ENCODE measurements at places on chromosomes 5 and 9. TPM values are rescaled to one million over a fixed set of nuclear protein-coding genes. Genes with fewer than 3 reads are reported as not detected.

DNA sequence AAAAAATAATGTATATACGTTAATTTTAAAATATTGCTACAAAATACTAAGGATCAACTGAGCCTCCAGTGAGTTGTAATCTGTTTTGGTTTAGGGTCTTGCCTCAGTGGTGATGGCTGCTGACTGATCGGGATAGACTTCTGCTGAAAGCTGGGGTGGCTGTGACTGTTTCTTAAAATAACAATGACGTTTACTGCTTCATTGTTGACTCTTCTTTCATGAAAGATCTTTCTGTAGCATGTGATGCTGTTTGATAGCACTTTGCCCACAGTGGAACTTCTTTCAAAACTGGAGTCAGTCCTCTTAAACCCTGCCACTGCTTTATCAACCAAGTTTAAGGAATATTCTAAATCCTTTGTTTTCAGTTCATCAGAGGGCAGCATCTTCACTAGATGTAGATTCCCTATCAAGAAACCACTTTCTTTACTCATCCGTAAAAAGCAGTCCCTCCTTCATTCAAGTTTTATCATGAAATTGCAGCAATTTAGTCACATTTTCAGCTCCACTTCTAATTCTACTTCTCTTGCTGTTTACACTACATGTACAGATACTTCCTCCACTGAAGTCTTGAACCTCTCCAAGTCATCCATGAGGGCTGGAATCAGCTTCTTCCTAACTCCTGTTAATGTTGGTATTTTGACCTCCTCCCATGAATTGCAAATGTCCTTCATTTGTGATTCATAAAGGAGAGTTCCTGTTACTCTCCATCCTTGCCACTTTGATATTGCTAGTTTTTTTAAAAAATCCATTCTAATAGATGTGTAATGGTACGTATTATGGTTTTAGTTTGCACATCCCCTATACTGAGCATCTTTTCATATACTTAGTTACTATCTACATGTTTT is 41.5 kb upstream of the PTPDC1 start:
- DNase-seq = no peak

DNA sequence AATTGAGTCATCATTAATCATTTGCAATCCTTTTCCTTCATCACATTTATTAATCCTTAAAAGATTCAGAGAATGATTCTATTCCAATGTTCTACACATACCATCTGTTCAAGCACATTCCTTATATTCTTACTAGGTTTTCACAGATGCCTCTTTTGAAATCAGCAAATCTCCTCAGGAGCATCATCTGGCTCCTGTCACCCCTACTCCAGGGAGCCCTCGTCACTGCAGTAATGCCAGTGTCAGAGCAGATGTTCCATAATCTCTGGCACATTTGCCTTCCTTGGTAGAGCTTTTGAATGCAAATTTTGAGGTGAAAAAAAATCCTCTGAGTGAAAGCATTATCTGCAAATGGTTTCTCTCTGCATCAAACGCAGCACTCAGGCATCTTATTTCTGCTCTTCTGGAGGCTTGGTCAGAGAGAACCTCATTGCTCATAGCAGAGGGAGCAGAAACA is 7.6 kb upstream of the KCNV2 start:
- DNase-seq = no peak

GLRA1 gene
- not detected for polyA plus RNA-seq

QRFP gene
- 0.74 TPM for polyA plus RNA-seq

DNA sequence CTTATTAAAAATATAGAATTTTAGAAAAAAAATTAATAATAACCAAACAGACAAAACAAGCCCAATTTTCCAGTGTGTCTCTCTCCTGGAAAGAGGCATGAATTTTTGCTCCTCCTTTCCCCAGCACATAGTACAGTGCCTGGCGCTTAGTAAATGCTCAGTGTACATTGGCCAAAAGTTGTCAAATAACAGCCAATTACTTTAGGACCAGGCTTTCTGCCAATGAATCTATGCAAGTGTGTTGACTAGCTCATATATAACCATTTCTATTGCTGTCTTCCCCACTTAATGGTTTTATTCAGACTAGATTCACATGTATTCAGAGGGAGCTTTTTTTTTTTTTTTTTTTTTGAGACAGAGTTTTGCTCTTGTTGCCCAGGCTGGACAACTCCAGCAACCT is 120.1 kb upstream of the CD180 start:
- DNase-seq = no peak

CYSRT1 gene
- 4.3 TPM for polyA plus RNA-seq

GRCh38 chr5:93909356-93909755 is 168.0 kb upstream of the POU5F2 start:
- no peak for DNase-seq

DNA sequence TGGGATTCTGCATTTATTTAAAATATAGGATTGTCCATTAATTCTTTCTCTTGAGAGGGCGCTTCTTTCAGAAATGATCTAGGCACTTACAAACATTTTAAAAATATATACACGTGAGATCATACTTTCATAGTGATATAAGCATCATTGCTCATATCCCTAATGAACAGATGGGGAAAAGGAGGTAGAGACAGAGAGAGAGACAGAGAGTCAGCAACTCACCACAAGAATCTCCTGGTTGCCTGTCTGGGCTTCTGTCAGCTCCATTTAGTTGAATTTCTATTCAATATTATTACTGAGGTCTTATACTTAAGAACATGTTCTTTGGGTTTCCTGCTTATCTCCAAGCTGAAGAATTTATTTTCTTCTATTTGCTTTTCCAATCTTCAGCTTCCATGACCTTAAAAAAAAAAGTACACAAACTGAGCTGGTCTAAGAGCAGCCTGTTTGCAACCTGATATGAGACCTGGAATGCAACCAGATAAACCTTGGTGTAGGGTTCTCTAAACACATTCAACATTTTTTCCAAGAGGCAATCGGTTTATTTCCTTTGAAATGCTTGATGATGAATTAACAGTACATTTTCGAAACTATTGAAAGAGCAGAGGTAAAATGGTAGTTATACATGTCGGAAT is 51.6 kb upstream of the LIFR start:
- peak; percentile 28 for DNase-seq

- peak; percentile 79 for DNase-seq
Observed at GRCh38 chr5:119411361-119412278, 40.7 kb upstream of the HSD17B4 start.

PCBD2 gene
- 14.0 TPM for polyA plus RNA-seq

DNA sequence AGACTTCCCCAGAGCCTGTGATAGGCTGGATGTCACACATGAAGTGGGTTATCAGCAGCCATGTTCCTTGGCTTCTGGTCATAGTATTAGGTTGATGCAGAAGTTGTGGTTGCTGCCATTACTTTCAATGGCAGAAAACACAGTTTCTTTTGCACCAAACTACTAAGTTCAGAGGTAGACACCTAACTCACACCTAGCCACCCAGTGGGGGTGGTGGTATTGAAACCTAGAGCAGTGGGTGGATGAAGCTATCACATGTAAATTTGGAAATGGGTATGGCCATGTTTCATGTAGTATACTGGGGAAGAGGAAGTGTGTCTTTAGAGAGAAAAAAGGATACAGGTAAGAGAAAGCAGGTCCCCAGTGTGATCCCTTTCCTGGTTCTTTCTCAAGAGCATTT is 347.9 kb upstream of the SEMA6A start:
- no peak for DNase-seq

CD72 gene
- polyA plus RNA-seq = 1.1 TPM

- DNase-seq = peak; percentile 71
Observed at GRCh38 chr5:138632900-138633489, 57.8 kb upstream of the HSPA9 start.

DCTN4 gene
- polyA plus RNA-seq = 22.9 TPM

DNA sequence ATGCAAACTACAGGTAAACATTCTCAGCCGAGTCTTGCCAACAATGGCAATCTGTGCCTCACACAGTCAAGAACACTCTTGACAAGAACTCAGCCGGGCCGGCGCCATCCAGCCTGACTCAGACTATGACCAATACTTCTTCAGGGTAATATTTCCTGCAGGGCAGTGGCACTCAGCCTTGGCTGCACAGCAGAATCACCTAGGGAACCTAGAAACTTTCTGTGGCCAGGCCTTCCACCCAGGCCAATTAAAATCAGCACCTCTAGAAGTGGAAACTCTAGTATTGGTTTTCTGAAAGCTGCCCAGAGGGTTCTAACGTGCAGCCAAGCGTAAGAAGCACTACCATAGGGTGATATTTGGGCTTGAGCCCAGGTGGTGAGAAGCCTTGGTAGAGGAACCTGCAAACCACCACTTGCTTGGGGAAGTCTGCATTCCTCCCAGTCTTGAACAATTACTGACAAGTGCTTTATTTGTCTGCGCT is 120.6 kb downstream of the TTLL11 start:
- DNase-seq = no peak

DNA sequence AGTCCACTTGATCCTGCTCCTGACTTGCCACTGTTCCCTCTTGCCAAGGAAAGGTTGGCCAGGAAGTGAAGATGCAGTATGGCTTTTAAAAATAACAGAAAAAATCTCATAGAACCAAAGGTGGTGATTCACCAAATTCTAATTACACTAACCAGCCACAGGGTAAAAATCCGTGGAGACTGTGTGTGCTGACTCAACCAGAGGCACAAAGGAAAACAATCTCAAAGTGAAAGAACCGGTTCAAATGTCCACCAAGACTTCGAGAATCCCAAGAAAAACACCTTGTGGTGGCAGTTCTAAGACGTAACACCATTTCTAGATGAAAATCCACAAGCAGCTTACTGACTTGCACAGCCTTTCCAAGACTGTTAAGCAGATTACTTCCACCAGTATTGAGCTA is 279.1 kb downstream of the TLE1 start:
- DNase-seq = no peak

DNA sequence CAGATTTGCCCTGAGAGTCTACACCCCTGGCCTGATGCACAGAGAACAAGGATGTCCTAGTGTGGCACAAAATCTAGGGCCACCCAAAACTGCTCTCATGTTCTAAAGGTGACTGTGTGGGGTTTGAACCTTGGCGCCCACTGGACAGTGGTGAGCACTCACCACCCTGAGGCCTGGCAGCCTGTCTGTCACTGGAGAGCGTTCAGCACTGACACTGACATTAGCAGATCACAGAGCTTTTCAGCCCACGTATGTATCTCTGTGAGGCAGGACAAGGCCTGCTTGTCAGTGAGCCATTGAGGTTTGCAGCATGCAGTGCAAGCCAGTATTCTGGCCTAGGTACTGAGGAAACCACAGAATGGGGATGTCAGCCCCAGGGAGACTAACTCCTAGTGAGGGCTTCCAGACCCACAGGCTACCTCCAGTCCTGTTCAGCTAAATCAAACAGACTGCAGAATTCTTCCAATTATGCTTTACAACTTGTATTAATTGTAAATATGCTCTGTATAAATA is 38.9 kb upstream of the SLC2A8 start:
- DNase-seq = no peak

PCDHGA6 gene
- polyA plus RNA-seq = not detected

PCDHGB7 gene
- polyA plus RNA-seq = 8.4 TPM

TMEM232 gene
- 2.8 TPM for polyA plus RNA-seq

DNA sequence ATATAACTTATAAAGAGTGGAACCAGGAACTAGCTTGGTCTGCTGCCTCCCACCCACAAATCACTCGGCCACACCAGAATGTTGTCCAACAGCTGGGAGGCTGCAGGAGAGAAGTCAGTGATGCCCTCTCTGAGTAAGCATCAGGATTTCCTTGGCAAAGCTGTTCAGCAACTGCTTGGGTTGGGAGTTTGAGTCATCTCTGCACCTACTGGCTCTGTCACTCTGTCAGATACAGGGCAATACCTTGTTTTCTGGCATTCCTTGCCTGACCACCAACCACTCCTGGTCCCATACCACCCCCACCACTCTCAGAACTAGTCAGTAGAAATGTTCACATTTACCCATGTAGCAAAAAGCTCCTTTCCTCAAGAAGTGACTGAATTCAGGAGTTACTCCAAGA is 36.8 kb upstream of the GCNT4 start:
- no peak for DNase-seq

- DNase-seq = no peak
Observed at GRCh38 chr9:136782452-136782851, 8.7 kb upstream of the TMEM141 start.

DNA sequence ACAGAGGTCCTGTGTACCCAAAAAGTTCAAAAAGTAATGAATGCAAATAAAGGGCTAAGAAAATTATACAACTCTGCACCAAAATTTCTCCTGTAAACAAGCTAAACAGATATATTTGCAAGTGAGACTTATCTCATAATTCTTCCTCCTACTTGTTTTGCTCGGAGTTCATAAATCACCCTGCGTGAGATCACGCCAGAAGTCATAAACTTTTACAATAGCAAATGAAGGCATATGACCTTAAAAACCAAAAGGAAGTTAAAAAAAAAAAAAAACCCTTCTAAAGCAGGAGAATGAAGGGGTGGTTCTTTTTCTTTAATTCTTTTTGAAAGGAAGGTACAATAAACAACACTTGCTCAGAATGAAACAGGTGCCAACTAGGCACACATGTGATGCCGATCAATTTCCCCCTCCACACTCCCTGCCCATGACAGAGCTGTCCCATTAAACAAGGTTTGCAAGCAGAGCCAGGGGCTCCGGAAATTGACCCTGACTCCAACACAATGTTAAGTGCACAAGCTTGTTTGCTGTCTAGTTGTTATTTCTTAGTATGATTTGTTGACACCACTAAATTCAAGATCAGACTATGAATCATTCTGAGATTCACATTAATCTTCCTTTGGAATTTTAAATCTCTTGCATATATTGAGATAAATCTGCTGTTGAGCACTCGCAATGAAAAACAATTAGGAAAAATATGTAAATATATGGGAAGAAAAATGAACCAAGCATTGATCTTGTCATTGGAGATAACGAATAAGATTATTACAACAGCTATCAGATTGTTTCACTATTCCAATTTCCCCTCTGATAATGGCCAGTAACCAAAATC is 46.3 kb downstream of the DROSHA start:
- no peak for DNase-seq

- DNase-seq = no peak
Observed at GRCh38 chr9:135015565-135015964, 71.9 kb upstream of the OLFM1 start.

GRCh38 chr5:95895251-95895650 is 66.4 kb downstream of the ELL2 start:
- DNase-seq = no peak

DNA sequence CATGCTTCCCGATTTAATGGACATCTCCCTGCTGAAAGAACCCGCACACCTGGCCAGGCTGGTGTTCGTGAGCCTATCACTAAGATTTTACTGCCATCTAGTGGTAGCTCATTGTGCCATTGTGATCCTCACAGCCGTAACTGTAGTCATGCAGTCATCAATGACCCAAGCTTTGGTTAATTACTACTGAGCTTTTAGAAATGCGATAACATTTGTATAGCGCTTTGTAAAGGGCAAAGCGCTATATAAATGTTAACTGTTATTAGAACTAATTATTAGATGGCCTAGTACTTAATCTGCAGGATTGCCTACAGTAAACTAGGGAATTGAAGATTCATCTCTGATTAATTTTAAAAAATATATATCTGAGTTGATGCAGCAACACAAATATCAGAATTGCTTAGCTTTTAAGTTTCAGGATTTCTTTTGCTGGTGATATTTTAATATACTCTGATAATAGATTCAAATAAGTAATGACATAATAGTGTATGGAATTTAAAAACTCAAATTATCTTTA is 90.2 kb downstream of the HACD4 start:
- peak; percentile 90 for DNase-seq

PCDHA9 gene
- polyA plus RNA-seq = 0.57 TPM

GRCh38 chr9:18343784-18344183 is 130.2 kb upstream of the ADAMTSL1 start:
- DNase-seq = peak; percentile 34

SYK gene
- polyA plus RNA-seq = 5.1 TPM

GRCh38 chr5:176133289-176133870 is 104.8 kb upstream of the SIMC1 start:
- DNase-seq = no peak

CCDC171 gene
- polyA plus RNA-seq = 2.2 TPM

- peak; percentile 10 for DNase-seq
Observed at GRCh38 chr5:102341681-102342288, 45.7 kb upstream of the SLCO4C1 start.

IFNA21 gene
- not detected for polyA plus RNA-seq

SLCO4C1 gene
- polyA plus RNA-seq = 6.2 TPM

PLAC8L1 gene
- polyA plus RNA-seq = 0.52 TPM

Data from hepatocyte (in vitro differentiated cells).